PC-3 (cell line): ENCODE measurements at places on chromosomes 7 and 10. TPM values are rescaled to one million over a fixed set of nuclear protein-coding genes. Genes with fewer than 3 reads are reported as not detected.

Gene PIP
- not detected in 2 replicates for total RNA-seq

Gene FAM241B
- total RNA-seq = 37.5 and 45.4 TPM in 2 replicates

Gene FAM13C
- total RNA-seq = 0.07 and 0.63 TPM in 2 replicates

Gene TAS2R4
- 0.35 TPM in 1 of 2 replicates, not detected in the other for total RNA-seq

Gene UFSP1
- 10.5 and 14.6 TPM in 2 replicates for total RNA-seq

Gene CYP3A7
- not detected in 2 replicates for total RNA-seq

Gene GPR26
- total RNA-seq = not detected in 2 replicates

Gene DRGX
- 0.12 and 0.33 TPM in 2 replicates for total RNA-seq
